Activated CD4-positive, CD25-positive, alpha-beta regulatory T cell treated with anti-CD3 and anti-CD28 coated beads, Interleukin-2, amount 50 U/mL, for 16 hours (primary cell): ENCODE measurements at places on chromosomes 4 and X.

DNA sequence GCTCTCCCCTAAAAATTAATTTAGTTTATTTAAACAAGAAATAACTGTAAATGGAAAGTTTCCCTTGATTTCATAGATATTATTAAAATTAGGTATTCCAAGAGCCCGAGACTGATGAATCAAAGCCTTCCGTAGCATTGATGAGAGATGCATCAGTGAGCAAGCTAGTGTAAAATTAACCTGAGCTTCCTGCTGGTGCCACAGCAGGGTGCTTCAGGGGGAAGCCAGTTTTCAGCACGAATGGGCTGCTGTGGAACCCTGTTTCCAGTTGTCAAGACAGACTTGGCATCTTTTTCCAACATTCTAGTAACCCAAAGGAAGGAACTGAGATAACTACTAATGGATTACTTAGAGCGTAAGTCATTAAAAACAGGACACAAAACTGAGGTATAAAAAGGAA is 221.7 kb downstream of the RBMX2 start:
- DNase-seq: no peak

DNA sequence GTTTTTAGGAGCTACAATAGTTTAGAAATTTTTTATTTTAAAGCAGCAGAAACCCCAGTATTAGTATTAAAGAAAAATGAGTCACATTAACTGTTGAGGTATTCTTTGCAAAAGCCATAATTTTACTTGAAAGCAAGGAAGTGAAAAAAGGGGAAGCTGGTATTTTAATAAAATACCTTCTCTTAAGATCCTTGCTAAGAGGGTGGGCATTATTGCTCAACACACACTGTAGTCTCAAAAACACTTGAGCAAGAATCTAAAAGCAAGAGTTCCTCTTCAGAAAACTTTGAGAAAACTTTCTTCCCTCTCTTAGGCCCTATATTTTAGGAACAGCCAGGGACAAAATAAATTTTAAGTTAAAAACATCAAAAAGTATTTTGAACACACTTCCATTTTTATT is 259.4 kb upstream of the DIAPH2 start:
- no peak for DNase-seq

DNA sequence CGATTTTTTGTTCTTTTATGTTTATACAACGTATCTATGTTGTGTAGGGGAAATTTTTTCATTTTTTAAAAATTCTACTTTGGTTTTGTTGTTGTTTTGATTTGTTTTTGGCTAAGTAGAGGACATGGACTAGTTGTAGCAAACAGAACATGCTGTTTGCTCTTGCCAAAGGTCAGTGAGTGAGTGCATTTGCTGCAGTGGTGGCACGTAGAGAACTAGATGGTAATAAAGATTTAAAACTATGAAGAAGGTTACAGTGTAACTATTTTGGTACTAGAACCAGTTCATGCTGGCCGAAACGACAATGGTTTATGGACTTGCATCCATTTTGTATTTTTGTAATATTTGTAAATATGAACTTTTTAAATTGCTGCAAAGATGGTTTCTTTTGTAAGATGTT is 1.9 kb upstream of the SCML1 start:
- no peak for DNase-seq

GRCh38 chr4:132346016-132346415 is 803.1 kb upstream of the PCDH10 start:
- no peak for DNase-seq

- no peak for DNase-seq
Observed at GRCh38 chr4:13984991-13985800, 357.7 kb upstream of the BOD1L1 start.

DNA sequence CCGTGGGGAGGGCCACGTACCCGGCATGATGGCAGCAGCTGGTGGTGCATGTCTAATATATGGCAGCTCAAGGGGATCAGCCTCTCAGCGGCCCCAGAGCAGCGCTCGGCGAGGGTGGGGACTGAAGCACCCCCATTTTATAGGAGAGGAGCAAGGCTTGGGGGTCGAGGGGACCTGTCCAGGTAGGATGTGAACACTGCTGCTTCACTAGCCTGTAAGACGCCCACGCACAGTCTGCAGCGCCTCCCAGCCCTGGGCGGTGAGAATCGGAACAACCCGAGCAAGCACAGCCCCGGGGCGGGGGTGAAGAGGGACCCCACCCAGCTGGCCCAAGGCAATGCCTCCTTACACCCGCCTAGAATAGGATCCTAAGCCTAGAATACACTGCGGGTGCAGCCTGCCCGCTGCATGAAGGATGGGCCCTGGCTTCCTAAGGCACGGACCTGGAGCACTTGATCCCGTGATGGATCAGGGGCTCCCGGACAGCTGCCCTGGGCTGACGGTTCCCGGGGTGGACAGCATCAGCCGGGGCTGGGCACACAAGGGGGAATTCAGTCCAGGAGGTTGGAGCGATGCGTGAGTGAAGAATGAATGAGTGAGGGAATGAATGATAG is 17.6 kb downstream of the ADRA2C start:
- DNase-seq: no peak

- no peak for DNase-seq
Observed at GRCh38 chrX:8310409-8310808, 139.3 kb upstream of the VCX2 start.

GRCh38 chrX:18898492-18898891 is 85.4 kb downstream of the PHKA2 start:
- no peak for DNase-seq

DNA sequence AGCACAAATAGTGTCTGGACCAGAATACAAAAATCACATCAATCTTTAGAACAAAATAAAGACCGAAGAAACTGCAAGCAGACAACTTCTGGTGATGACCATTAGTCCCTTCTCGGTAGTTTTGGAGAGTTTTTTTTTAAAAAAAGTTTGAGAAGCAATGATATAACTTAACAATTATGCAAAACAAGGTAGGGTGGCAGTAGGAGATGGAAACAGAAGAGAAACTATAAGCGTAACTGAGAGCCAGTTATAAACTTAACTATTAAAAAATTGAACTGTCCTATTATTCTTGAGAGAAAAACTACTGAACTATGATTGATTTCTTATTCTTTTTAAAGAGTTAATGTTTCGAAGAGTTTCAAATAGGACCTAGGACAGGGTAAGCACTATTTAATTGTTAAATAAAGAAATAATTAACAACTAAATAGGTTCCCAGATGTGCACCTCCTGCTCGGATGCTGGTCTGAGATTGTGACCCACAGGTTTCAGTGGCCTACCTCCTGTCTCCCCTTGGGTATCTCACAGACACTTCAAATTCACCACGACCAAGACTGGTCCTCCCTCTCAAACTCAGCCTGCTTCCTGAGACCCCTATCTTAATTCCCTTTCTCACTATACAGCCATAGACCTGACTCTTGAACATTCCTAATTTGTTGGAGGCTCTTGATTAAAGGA is 81.3 kb downstream of the LEF1 start:
- no peak for DNase-seq

- no peak for DNase-seq
Observed at GRCh38 chr4:100913685-100914084, 395.9 kb upstream of the EMCN start.

DNA sequence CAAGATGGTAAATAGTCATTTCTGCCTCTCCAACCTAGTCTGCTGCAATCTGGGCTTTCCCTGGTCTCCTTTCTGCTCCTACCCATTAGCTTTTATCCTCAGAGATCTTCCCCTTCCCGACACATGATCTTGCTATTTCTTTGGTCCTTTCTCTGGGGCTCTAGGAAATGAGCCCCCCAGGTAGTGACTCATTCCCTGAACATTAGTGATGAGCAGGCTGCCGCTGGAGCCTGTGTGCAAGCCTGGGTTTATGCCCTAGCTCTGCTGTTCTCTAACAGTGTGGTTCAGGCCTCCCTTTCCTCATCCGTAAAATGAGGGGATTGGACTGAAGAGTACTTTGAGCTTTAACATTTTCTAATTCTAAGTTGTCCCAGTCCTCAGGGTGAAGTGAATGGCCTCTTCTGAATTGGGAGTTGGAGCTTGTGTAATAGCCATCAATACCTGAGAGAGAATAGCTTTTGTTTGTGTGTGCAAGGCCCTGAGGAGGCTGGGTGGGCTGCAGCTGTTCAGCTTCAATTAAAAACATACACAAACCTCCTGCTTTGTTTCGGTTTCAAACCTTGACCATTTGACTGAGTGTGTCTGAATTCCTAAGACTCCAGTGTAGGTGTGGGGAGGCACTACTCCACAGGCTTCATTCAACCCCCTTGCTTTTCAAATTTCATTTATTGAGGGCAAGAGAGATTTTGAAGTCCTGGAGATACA is 115.6 kb upstream of the SCML1 start:
- DNase-seq: no peak

DNA sequence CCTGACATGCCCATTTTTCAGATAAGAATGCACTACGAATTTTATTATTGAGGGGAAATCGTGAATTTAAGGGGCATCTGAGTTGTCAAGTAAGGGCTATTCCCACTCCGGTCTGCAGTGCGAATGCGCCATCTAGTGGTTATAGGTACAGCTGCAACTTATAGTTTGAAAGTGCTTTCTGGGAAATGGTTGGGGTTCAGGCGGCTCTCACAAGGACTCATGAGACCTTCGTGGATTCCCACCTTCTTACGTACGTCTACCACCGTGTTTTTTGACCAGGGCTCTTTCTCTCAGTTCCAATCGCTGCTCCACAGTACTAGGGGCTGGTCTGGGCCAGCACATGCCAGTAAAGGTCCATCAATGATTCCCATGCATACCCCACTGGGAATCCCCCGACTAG is 12.3 kb downstream of the MSL3 start:
- no peak for DNase-seq

DNA sequence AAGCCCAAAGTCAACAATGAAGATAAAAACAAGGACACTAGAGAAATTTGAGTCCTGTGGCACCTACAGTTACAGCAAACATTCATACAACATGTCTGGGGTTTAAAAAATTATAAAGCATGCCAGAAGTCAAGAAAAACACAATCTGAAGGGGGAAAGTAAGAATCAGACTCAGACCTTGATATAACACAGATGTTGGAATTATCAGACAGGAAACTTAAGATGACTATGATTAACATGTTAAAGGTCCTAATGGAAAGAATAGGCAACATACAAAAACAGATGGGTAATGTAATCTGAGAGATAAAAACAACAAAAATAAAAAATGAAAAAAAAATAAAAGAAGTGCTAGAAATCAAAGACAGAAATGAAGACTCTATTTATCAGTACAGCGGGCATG is 446.5 kb downstream of the SPRY1 start:
- DNase-seq: no peak

GRCh38 chr4:10299601-10300000 is 157.6 kb downstream of the ZNF518B start:
- no peak for DNase-seq

- no peak for DNase-seq
Observed at GRCh38 chrX:69255441-69256290, 90.4 kb upstream of the PJA1 start.

- DNase-seq: no peak
Observed at GRCh38 chr4:85937507-85937906, 422.3 kb downstream of the MAPK10 start.

- DNase-seq: no peak
Observed at GRCh38 chrX:71103110-71103983, 3.2 kb downstream of the CXorf65 start.

DNA sequence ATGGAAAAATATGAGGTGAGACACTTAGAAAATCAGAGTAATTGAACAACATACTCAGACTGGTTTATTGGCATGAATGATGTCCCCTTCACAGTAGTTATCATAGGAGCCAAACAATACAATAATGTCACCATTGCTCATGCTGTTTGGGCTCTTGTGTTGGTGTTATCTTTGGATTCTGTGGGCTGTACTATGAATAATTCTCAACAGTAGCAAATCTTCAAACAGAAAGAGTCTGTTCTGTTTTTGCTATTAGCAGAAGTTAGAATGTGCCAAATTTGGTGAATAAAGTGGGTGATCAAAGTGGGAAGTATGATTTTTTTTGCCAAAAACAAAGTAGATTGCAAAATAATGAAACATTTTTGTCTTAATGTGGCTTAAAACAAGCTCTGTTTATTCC is 58.3 kb downstream of the GRID2 start:
- DNase-seq: no peak

DNA sequence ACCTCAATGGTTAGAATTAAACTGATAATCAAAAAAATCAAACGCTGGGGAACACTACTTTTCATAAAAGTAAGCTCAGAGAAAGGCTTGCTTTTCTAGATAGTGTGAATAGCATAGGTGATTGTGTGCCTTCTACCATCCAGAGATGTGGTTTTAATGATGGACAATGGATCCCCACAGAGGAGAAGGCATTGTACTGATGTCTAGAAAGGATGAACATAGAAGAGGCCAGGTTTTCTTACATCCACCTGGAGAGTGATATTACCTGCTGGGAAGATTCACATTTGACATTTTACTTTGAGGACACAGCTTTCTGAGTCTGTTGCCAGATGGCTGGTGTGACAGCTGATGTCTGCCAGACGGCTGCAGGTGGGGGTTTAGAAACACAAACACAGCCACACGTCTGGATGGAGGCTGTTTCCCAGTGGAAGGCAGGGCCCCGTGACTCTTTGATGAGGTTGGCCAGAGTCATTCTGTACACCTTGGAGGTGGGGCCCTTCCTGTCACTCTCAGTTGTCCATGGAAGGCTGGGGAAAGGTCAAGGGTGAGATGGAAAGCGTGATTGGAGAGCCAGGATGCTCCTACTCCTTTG is 114.4 kb downstream of the PSAPL1 start:
- no peak for DNase-seq

GRCh38 chrX:151985531-151985930 is 11.1 kb upstream of the GABRE start:
- DNase-seq: no peak

- no peak for DNase-seq
Observed at GRCh38 chr4:28357990-28358389, 1497.3 kb downstream of the STIM2 start.

- no peak for DNase-seq
Observed at GRCh38 chr4:165293927-165294649, 33.4 kb upstream of the MSMO1 start.

- no peak for DNase-seq
Observed at GRCh38 chr4:100875296-100876068, 357.7 kb upstream of the EMCN start.

DNA sequence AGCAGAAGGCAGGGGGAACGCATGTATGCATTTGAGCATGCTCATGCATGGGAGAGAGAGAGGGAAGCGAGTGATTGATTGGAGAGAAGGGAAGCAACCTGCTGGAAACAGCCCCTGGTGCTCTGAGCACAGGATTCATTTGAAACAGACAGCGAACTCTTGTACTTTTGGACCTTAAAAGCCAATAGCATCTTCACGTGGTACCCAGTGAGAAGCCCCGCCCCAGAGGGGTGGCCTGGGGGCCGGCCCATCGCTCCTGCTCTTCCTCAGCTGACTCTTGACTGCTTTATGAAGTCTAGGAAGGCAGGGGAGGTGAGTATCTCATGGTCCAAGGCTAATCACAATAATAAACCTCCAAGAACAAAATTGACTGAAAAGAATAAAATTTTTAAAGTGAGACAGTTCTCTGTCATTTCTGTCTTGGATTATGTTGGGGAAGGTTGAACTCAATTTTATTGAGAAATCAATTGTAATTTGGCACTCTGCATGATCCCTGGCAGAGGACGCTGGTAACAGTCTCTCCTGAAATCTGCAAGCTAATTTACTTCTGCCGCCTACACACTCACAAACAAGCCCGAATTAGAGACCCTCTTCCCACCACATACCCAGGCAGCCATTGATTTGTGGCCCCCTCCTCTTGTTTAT is 168.2 kb upstream of the PPARGC1A start:
- DNase-seq: no peak
